ENCODE measurements at places on chromosomes 7 and 10.

- DNase-seq, result no peak
Observed at GRCh38 chr10:73043766-73044377, 52.8 kb downstream of the P4HA1 start.

- DNase-seq, result no peak
Observed at GRCh38 chr10:42783181-42783549, 570 bp downstream of the BMS1 start.

DNA sequence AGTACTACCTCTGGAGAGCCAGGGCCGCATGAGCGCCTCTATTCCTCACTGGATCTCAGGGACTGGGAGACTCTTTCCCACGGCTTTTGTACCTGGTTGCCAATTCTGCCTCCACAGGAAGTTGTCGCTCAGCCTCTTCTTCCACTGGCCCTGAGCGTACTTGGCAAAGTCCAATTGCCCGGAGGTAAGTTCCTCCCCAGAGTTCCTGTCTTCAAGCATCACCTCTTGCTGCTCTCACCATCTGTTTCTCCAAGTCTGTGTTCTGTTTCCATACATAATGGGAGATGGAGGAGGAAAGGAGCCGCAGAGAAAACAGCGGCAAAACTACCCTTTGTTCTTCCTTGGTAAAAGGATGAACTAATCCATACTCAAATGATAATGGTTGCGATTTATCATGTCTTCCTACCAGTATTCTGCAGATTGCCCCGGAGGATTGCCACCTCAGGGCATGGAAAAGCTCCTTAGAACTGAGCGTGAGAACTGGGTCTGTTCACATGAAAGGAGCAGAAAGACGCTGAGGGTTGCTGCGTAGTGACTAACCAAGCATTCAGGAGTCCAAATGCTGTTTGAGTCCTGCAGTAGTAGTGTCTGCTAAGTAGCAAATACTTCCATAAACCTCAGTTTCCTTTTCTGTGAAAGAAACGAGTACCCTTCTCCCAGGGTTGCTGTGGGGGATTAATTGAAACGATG is 170.2 kb upstream of the GLI3 start:
- DNase-seq, result no peak

GRCh38 chr10:124003070-124003419 is 90.4 kb downstream of the CHST15 start:
- DNase-seq, result no peak

- DNase-seq, result no peak
Observed at GRCh38 chr10:89837165-89838043, 136.0 kb downstream of the KIF20B start.

DNA sequence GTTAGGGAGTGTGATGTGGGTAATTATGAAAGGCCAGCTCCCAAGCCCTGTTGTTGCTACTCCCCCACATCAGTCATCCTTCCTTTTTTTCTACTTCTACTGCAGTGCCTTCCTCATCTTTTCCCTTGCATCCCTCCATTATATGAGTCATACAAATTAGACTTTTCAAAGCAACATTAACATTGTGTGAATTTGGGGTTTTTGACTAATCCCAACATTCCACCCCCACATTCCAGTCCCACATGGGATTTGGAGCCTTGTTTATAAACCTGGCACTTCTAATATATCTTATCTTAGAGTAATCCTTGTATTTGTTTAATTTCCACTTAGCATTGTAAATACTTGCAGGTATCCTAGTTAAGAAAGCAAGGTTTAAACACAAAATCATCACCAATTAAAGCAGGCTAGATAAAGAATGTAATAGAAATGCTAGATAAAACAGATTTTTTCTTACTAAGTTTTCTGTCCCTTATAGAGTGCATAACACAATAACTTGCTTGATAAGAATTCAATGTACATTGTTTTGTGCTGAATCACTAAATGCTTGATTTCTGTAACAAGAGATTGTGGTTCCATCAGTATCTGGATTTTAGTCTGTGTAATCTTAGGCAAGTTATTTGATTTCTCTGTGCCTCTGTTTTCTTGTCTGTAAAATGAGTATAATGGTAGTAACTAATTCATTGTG is 165.8 kb downstream of the CFTR start:
- DNase-seq, result no peak

DNA sequence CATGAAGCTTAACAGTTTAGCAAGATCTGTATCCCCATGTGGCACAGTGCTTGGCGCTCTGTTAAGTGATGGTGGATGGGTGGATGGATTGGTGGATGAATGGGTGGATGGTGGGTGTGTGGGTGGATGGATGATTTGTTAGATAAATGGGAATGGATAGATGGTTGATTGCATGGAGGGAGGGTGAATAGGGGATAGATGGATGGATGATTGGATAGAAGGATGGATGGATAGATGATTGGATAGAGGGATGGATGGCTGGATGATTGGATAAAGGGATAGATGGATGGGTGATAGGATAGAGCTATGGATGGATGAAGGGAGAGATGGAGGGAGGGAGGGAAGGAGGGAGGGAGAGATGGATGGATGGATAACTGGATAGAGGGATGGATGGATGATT is 229.7 kb downstream of the CUX1 start:
- DNase-seq, result no peak

DNA sequence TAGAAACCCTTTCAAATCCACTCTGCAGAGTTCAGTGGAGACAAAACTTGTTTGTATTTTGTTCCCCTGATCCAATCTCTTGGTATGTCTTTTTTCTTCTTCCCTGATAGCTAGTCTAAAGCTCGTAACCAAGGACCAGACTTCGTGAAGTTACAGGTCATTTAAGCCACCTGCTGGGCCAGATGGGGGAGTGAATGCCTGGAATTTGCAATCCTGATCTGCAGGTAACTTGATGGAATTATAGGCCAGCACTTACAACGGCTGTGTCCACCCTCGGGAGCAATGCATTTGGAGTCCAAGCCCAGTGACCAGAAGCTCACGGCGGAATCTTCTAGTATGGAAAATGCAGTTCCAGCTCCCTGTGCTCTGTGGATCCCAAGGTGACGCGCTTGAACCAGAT is 566.9 kb downstream of the TCERG1L start:
- DNase-seq, result no peak

DNA sequence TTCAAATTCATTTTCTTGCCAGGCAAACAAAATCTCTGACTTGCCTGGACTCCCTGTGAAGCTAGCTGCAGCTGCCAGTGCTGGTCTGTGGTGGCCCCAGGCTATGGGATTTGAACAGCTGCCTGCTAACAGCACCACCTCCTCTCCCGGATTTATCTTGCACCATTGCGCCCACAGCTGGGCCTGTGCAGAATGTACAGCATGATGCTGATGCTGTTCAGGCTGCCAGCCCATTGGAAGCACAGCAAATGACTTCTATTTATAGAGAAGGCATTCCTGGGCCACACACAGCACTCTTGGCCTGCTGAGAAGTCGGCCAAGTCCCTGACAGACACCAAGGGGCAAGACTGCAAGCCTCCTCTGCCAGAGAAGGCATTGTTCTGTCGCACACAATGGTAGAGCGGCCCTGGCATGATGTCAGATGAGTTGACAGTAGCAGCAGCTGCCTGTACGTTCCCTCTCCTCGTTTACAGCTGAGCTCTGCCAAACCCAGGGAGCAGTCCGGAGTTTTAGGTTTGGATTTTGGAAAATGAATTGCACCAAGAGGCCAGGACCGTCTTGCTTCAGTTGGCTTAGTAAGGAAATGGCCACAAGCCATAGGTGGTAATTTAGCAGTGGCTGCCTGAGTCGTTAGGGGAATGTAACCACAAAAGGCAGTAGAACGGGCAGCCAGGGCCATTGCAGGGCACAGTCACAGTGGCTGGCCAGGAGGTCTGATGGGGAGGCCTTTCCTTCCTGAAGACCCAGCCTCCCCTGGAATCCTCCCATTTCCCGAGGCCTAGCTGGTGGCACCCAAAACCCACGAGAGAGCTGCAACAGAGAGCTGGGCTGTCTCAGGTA is 38.5 kb downstream of the MTURN start:
- DNase-seq, result no peak

- DNase-seq, result no peak
Observed at GRCh38 chr7:141150465-141150864, 76.6 kb downstream of the TMEM178B start.

DNA sequence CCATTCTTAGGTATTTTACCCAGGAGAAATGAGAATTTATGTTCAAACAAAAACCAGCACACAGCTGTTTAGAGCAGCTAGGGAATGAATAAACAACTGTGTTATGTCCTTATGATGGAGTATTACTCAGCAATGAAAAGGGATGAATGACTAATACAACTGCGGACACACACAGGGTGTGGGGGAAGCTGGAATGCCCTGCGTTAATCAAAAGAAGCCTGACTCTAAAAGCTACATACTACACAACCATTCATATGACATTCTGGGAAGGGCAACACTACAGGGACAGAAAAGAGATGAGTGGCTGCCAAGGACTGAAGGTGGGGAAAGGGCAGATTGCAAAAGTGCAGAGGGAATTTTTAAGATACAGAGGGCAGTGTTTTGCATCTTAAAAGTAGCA is 64.0 kb downstream of the DLG5 start:
- no peak for DNase-seq

GRCh38 chr7:50335795-50336754 is 31.6 kb downstream of the IKZF1 start:
- peak; percentile 57 for DNase-seq

- DNase-seq, result no peak
Observed at GRCh38 chr7:106281585-106282318, 3.0 kb downstream of the NAMPT start.

- no peak for DNase-seq
Observed at GRCh38 chr7:91357901-91358300, 93.7 kb downstream of the FZD1 start.

- DNase-seq, result no peak
Observed at GRCh38 chr7:141527076-141527475, 24.1 kb upstream of the AGK start.

DNA sequence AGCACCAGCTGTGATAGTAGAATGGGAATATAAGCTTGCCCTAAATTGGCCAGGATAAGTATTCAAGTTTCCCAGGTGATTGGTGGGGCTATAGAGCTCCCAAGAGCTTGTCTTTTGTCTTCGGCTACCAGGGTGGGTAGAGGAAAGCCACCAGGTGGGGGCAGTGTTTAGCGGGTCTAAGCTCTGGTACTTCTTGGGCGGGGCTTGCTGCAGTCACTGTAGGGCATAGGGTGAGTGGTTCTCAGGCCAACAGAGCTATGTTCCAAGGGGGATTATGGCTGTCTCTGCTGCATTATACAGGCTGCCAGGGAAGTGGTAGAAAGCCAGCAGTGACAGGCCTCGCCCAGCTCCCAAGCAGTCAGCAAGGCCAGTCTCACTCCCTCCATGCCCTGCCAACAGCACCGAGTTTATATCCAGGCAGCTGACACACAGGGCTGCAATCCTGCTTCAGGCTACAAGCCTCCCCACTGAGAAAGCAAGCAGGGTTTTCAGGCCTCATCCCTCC is 110.7 kb downstream of the ZNF467 start:
- peak; percentile 23 for DNase-seq

GRCh38 chr7:138739859-138740258 is 38.7 kb upstream of the SVOPL start:
- no peak for DNase-seq

DNA sequence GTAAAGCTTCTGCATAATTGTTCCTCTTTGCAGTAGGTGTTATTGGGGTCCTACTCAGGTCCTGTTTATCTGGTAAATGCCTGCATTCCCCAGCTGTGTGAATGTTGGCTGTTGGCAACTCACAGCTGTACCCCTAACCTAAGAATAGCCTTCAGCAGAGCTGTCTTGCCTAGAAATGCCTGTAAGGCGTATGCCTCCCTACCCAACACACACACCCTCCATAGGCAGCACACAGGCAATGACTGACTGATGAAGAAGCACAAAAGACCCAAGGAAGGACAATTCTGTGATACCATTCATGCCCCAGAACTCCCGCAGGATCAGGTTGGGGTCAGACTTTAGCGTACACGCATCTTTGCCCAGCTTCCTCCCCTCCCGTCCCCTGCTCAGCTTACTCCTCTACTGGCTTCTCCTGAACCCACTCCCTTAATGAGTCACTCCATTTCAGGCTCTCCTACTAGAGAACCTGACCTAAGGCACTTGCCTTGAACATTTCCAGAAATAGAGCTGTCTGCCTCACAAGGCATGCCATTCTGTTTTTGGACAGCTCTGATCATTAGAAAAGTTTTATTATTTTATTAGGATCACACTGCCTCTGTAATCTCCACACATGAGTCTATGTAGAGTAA is 99.2 kb upstream of the PIK3CG start:
- no peak for DNase-seq

DNA sequence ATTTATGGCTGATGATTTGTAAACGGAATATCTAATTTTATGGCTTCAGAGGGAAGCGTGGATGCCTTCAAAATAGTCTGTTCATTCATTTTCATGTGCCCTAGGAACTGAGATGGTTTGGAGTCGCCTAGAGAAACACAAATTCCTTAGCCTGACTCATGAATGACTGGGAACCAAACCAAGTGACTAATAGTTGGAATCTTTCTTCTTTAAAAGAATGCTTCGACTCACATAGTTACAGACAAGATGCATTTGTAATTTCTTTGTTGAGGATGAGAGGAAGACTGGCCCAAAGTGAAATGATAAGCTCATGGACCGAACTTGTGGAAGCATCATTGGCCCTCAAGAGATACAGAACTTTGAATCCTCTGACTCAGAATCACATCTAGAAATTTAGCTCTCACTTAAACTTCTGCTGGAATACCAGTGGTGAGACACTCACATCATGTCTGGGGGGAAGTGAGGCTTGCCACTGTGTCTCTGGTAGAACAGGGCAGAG is 1107.2 kb downstream of the NRG3 start:
- no peak for DNase-seq

DNA sequence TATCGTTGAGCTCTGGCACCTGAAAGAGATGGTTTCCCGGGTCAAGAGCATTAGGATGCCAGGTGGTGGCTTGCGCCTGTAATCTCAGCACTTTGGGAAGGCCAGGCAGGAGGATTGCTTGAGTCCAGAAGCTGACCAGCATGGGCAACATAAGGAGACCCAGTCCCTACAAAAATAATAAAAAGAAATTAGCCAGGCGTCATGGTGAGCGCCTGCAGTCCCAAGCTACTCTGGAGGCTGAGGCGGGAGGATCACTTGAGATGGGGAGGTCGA is 6.1 kb upstream of the KCP start:
- no peak for DNase-seq

DNA sequence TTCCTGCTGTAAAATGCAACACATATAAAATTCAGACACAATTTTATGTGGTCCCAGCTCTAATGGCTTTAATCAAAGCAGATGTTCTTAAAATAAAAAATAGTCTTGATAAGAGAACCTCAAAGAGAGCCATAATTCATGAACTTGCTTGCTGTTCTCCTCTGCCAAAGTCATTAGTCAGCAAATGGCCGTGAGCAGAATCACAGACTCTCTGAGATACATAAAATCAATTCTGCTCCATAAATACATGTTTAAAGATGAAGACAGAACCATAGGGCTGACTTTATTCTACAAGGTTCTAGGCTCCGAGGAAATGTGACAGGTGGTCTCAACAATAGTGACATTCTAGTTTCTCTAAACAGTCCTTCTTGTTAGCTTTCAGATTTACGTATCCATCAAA is 29.8 kb downstream of the HSPA12A start:
- no peak for DNase-seq

Measured in activated CD4-positive, CD25-positive, alpha-beta regulatory T cell treated with anti-CD3 and anti-CD28 coated beads, Interleukin-2, amount 50 U/mL, for 16 hours (primary cell).